ENCODE measurements at places on chromosomes 3 and 15. TPM values are rescaled to one million over a fixed set of nuclear protein-coding genes. Genes with fewer than 3 reads are reported as not detected.

GRCh38 chr3:52270252-52270754, 8.1 kb downstream of the WDR82 start:
- DNase-seq, result no peak

GRCh38 chr3:159805411-159805772, 183.2 kb upstream of the IL12A start:
- DNase-seq, result no peak

LRTM1 gene
- not detected for total RNA-seq

DNA sequence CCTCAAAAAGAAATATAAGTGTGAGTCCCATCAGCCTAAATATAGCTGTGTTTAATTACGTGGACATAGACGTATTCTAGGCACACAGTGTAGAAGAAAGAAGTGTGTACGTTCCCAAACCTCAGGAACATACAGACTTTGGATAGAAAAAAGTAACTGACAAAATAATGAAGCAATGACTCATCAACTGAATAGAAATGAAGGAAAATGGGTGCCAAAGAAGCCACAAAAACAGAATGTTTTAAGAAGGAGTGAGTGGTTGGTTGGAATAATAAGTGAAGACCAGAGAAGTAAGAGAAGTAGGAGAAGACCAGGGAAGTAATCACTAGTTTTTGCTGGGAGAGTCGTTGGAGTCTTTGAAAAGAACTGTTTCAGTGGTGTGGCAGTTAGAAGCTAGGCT, 518.1 kb downstream of the ROBO1 start:
- no peak for DNase-seq

DNA sequence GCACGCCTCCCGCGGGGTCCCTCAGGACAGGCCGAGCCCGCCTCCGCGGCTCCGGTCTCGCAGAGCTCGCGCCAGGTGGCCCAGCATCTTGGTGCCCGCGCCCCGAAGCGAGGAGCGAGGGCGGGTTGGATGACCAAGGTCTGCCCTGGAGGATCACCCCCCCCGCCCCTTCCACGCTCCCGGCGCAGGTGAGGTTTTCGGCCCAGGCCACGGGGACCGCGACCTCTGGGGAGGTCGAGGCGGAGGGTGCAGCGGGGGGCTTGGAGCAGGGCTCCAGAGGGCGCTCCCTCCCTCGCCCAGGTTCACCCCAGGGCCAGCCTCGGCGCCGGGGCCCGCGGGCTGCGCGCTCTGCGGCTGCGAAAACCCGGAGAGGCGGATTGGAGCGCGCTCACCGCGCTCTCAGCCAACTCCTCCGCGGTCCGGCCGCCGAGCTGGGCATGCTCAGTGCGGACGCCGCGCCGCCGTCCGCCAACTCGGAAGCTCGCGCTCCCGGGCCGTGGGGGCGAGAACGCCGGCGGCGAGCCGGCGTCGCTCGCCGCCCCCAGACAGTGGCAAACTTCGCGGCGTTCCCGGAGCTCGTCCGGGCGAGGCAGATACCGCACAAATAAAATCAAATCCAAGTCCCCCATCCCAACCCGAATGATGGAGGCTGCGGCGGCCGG, at the start of gene MED12L:
Gene MED12L, plus strand, starts transcription at position 438 of the 662 bp plus-strand sequence. CDS start 1,263 bp downstream, outside the sequence.
- no peak for DNase-seq

PTPRG gene
- 14.1 TPM for total RNA-seq

- no peak for DNase-seq
Observed at GRCh38 chr3:133211449-133211848, 173.3 kb downstream of the TMEM108 start.
